ENCODE measurements at places on chromosomes 5 and 9.

DNA sequence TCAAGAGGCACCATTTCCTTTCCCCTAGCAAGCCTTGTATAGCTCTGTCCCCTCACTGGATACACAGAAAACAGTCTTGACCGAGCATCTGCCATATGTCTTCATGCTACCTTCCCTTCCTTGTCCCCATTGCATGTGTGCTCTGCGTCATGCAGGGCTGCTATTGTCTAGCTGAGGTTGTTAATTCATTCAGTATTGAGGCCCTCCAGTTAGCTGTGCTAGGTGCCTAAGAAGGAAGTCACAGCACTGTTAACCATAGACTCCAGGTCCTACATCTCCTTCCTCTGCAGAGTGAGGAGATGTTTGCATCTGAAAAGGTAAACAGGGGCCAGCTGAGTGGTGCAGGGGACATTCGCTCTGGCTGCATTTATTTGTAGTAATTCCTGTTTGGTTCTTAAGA, 48.2 kb downstream of the SLC1A3 start:
- no peak for DNase-seq

GRCh38 chr9:125262294-125262991, 817 bp downstream of the GAPVD1 start:
- no peak for DNase-seq

DNA sequence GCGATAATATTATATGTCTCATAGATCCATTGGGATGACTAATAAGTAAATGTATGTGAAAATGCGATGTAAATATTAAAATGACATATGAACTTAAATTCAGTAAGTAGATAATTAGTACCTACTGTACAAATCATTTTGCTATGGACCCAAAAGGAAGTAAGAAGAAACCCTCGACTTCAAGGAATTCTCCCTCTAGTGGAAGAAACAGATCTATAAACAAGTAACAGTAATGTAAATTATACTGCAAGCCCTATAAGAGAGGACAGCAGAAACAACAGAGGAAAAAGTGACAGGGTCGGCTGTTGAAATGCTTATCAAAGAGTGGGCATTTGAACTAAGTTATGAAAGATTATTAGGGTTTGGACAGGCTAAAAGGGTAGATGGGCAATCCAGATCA, 320.3 kb downstream of the DMAC1 start:
- no peak for DNase-seq

DNA sequence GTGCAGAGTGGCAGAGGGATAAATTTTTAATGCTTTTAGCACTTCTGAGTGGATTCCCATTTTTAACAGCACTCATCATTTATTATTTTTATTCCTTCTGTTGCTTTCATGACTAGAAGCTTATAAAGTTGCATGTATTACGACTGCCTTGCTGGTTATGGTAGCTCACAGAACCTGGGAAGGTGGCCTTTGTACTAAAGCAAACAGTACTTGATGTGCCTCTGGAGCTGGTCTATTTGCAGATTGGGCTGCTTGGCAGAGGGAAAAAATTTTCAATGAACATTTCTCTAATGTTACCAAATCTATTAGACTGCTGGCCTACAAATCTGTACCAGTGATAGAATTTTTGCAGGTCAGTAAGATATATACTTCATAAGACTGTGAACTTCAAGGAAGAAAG, 274.5 kb upstream of the C9orf72 start:
- DNase-seq, result no peak

DNA sequence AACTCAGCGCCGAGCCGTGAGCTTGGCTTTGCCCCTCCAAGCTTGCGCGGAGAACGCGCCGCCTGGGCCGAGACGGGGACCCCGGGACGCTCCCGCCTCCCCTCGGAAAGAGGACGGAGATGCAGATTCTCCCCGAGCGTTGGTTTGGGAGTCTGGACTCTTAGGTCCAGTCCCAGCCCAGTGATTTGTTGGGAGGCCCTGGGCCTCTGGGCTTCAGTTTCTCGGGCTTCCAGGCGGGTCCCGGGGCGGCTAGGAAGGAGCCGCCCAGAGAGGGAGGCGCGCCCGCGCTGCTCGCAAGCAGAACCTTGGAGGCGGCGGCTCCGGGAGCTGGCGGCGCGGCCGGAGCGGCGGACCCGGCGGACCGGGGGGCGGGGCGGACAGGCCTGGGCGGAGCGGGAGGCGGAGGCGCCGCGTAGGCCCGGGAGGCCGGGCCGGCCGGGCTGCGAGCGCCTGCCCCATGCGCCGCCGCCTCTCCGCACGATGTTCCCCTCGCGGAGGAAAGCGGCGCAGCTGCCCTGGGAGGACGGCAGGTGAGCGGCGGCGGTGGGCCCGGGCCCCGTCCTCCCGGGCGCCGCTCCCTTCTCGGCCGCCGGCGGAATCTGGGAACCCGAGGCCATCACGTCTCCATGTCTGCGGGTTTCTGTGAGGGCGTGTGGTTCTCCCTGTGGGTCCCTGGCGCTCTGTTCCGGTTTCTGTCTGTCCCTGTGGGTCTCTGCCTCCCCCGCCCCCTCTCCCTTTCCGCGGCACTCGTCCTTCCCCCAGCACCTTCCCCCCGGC, at the start of gene B4GALT7:
Gene B4GALT7, plus strand, starts transcription at position 402 of the 777 bp plus-strand sequence. Its CDS starts 79 bp downstream, at position 481.
- peak; percentile 78 for DNase-seq

- no peak for DNase-seq
Observed at GRCh38 chr5:83955916-83956315, 235.3 kb upstream of the HAPLN1 start.

- DNase-seq, result no peak
Observed at GRCh38 chr5:124858612-124859011, 112.2 kb upstream of the ZNF608 start.

DNA sequence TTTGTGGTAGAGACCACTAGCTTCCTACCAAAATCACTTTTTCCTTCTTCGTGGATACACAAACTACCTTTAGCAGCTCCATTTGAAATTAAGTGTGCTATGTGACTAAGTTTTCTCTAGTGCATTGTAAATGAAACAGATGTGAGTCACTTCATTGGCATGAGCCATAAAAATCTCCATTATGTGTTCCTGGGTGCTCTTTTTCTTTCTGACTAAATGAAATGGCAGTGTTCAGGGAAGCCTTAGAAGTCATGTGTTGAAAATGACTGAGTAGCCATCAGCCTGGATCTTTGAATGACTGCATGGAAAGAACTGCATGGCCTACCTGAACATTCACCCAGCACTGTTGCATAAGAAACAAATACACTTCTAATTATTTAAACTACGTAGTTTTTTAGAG, 107.9 kb downstream of the NDUFAF2 start:
- DNase-seq, result no peak

GRCh38 chr5:114201332-114201731, 160.5 kb upstream of the KCNN2 start:
- DNase-seq, result no peak

DNA sequence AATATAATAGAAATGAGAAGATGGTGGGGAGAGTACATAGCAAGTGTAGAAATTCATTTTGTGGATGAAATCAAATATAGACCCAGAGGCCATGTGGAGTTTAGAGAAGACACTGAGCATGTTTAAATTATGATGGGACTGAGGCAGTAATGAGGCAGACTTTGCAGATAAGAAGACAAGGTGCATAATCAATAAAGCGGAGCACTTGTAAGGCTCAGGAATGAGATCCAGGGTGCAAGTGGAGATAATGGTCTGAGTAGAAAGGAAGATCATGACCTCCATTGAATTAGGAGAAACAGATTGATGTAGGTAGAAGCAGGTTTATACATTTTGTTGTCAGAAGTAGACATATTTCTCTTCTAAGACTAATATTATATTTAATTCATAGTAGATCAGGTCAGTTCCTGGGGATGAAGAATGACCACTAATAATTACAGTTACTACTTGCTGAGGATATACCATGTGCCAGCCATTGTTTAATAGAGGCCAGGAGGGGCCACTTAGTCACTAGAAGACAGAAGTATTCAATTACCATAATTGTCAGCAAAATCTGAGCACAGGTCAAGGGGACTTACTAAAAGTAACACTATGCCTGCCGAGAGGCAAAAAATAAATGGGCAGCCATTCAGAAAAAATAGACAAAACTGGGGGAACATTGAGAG, 479.8 kb downstream of the DNAH5 start:
- no peak for DNase-seq

GRCh38 chr9:128729302-128729701, 5.4 kb upstream of the ZDHHC12 start:
- DNase-seq, result no peak

DNA sequence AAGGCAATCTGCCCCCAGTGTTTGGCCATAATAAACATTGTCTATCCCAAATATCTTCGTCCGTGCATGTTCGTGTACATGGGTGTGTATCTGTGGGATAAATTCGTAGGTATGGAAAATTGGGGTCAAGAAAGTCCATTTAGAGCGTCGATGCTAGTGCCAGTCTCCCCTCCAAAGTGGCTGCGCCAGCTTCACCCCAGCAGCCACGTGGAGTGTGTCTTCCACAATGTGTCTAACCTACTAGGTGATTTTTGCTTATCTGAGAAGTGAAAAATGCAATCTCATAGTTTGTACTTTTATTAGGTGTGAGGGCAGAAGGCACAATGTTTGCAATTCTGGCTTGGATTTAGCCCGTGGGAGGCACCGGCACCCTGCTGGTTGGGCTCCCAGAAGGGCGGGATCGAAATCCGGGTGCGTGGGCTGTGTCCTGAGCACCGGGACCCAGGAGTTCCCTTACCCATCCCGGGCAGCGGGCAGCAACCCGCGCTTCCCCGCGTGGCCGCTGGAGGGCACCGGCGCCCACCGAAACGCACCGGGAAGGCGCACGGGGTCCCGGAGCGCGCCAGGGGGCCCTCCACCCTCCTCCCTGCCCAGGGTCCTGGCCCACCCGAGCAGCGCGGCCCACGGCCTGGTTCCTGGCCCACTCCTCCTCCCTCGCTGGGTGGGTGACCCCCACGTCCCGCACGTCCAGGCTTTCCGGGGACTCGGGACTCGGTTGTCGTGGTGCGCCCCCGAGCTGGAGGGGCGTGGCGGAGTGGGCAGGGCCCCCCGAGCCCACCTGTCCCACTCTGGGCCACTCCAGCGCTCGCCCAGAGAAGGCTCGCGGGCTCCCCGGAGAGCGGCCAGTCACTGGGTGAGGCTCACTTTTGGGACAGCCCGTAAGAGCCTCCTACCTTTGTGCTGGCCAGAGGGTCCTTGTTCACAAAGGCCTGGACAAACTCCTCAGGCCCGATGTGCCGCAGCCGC, 55.4 kb upstream of the RNF130 start:
- no peak for DNase-seq

DNA sequence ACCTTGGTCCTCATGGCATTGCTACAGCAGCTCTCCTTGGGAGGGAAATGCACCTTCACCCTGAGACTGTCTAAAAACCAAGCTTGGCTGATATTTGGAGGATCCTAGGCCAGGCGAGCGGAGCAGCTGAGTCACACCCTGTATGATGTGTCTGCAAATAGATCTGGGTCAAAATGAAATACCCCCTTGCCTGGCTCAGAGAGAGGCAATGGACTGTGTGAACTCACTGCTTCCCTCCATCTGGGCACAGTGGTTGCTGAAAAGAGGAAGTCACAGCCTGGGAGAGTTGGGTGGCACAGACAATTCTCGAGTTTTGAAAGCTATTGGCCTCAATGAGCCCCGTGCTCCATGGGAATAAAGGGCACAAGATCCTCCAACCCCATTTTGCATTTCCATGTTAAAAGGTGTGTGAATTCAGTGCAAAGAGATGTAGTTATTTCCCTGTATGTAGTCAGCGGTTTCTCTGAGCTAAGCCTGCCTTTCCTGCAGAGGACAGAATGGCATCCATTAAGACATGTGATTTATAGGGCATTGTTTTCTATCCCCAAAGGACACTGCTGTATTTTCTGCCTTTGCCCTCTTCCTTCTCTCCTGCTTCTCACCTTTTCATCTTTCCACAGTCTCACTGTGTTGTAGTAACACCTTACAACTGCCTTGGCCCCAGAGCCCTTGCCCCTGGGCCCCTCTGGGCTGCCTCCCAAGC, 177.2 kb downstream of the GADD45G start:
- no peak for DNase-seq

Data from stimulated activated CD8-positive, alpha-beta memory T cell treated with anti-CD3 and anti-CD28 coated beads, Interleukin-15, amount 100 ng/mL, for 4 hours (primary cell).